ENCODE measurements at places on chromosomes 12 and 14. TPM values are rescaled to one million over a fixed set of nuclear protein-coding genes. Genes with fewer than 3 reads are reported as not detected.
A peak's percentile ranks its signal among the peaks of the same experiment; 100 is the strongest.

The PTGDR gene
- total RNA-seq, result 1.6 TPM

The CLSTN3 gene
- total RNA-seq, result 48.2 TPM

The CBLN3 gene
- total RNA-seq, result 2.9 TPM

The PLA2G1B gene
- total RNA-seq, result 62.2 TPM

The SOAT2 gene
- not detected for total RNA-seq

The CLEC4C gene
- total RNA-seq, result not detected

DNA sequence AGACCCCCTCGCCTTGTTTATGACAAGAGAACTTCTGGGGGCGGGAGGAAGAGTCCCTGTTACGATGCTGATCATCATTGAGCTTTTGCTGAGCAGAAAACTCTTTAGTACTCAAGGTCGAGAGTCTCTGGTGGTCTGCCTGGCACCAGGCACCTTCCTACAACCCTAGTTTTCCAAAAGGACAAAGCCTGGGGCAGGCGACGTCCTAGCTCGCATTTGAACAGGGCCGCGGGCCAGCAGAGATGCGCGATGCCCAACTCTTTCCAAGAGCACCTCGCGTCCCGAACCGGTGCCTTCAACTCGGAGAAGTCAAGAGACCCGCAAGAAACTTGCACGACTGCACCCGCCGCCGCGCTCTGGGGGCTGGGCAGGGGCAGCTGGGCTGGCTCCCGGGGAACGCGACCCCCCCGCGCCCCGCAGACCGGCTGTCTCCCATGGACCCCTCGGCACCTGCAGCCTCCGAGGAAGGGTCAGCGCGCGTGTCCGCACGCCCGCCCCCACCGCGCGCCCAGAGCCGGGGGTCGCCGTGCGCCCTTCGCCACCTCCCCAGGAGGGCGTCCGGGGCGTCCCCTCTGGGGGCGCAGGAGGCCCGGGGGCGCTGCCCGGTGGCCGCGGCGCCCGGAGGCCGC, 377 bp upstream of the BCL7A start:
- peak; percentile 71 for DNase-seq

DNA sequence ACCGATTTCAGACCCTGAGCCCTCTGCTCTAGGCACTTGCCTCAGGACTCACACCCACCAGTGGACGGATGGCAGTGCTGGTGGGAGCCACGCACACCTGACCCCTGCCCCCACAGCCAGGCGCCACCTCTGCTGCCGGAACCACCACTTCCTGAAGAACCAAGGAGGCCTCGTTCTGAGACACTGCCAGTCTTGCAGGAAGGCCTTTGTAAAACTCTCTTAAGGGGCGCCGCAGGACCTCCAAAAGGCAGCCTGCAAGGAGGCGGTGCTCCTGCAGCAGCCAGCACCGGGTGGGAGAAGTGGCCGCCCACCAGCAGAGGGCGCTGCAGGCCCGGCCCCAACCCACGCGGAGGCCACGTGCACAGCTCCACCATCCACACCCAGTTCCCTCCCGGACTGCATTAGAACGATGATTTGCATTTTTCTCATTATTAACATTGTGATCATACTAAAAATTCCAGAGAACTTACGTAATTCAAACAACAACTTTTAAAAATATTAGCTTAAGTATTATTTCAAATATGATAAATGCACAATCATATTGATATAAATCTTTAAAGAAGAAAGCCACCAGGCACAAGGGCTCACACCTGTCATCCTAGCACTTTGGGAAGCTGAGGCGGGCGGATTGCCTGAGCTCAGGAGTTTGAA, 12.8 kb downstream of the STX2 start:
- DNase-seq, result peak; percentile 84

DNA sequence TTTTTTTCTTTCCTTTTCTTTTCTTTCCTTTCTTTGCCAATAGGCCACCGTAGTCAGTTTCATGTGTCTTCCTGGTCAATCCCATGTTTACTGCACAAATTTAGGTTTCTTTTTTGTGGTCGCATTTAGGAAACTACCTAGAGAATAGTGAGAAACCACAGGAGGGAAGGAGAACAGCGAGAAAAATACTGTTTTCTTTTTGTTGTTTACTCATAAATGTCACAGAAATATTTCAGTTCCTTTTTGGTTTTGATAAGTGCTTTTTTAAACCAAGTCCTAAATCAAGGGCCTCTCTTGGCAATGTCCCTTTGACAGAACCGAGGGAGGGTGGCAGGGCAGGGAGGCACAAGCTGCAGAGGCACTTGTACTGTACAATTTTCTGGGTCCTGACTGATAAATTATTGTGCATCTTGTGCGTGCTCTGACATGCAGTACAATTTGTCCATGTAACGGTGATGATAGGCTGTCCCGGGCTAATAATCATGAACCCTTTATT, 326.1 kb downstream of the CACNA1C start:
- DNase-seq, result no peak

- no peak for DNase-seq
Observed at GRCh38 chr14:74474376-74474775, 18.7 kb downstream of the NPC2 start.

DNA sequence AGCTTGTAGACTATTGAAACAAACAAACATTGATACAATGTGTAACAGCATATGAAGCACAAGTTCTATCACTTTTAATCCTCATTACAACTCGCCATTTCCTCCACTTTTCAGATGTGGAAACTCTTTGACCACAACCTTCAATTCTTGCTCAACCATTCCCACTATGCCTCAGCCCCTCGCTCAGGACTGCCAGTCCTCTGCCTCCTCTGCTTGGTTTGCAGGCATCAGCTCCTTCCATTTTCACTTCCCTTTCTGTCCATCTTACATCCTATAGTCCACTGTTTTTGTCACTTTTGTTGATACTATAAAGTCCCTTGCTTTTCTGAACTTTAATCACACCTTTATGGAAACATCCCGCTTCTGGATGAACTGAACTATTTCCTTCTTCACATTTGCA, 28.2 kb upstream of the CD27 start:
- DNase-seq, result no peak

DNA sequence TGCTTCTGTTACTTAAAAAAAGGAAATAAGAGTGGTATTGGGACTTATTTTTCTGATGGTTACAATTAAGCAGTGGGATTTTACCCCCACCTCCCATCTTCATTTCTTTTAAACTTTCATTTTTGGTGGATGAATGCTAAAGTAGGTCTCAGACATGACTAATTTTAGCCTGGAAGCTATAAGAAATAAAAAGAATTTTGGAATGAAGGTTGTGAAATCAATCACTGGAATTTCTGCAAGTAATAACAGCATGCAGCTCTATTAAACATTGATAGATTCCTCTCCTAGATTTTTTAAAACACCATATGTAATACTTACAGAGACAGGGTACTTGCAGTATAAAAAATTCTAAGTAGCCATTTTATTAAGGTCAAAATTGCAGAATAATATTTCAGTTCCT, 164.2 kb upstream of the CLEC14A start:
- no peak for DNase-seq

DNA sequence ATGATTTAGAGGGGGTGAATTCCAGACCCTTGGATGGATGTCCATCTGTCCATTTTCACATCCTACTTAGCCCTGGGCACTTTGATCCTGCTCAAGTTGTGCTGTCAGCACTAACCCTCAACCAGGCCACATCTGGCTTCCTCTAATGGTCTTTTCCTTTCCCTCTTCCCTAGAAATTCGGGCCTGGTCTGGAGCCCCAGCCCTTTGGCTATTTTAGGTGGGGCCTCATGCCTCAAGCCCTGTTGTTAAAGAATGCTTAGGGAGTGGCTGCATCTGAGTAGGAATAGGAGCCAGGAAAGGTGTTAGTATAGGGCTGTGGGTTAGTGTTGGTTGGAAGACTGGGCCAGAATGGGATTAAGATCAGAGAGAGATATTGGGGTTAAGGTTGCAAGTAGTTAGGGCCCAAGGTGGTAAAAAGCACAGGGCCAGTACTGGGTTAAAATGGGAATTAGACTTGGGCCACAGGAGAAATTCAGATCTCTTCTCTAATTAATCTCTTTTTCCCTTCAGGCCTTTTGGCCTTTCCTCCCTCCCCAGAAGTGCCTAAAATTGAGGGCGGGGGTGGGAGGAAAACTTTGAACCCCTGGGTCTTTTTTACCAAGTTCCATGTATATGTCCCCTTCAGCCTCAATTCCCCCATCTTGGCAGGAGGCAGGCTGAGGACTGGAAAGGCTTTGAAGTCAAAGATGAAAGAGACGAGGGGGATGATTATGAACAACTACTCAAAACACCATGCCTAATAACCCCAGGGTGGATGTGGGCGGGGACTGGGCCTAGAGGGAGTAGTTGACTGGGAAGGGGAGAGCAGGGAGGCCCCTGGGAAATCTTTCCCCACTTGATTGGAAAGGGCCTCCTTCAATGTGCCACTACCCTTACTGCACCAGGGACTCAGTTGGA, 4.0 kb upstream of the ZNF385A start:
- no peak for DNase-seq

- peak; percentile 83 for DNase-seq
Observed at GRCh38 chr14:94129111-94129757, at the start of gene IFI27L2. Gene IFI27L2, minus strand, starts transcription at chr14:94129604. Its CDS starts 40 bp downstream, at chr14:94129564.

DNA sequence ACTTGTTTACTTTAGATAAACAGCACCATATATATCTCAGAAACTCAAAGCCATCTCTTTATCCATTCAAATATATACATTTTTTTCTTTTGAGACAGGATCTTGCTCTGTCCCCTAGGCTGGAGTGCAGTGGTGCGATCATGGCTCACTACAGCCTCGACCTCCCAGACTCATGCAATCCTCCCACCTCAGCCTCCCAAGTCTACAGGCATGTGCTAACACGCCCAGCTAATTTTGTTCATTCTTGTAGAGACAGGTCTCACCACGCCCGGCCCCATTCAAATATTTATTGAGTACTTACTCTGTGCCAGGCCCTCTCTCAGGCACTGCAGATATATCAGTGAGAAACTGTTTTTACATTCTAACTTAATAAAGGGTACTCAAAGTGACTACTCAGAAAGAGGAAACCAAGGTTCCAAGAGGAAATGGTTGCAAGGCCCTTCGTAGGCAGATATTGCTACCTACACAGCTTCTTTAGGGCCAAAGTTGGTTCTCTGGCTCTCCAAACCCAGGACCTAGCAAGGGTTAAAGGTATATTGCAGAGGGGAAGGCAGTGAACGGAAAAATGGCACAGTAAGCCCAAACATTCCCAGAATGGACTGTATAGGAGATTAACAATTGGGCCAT, 2.9 kb downstream of the ATXN3 start:
- no peak for DNase-seq
